EL (cell line): ENCODE measurements at places on chromosomes 6 and 20.

DNA sequence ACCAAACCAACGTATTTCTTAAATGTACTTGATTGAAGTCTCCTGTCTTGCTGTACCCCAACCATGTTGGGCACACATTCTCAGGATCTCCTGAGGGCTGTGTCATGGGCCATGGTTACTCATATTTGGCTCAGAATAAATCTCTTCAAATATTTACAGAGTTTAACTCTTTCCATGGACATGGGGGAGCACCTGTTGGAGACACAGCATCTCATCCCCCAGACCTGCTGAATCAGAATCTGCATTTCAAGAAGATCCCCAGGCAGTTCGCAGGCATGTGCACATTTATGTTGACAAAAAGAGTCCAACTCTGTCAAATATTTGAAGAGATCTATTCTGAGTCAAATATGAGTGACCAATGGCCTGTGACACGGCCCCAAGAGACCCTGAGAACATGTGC lies 24.5 kb downstream of the PIGT start:
- no peak for DNase-seq

DNA sequence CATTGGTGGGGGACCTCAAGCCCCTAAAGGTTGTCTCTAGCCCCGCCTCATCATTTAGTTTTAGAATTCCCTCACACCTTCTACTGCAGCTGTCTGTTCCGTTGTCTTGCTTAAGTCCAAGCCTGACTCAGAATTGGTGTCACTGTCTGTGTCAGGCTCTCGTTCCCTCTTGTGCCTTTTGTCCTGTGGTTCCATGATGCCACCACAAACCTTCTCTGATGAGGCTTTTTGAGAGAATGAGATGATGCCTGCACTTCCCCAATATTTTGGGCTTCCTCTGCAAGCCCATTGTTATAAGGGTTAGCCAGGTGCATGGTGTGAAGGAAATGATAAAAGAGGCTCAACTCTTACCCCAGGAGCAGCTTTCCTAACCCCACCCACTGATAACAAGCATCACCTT lies 8.1 kb upstream of the AKIRIN2 start:
- no peak for DNase-seq

GRCh38 chr6:72132427-72132826 lies 246.1 kb downstream of the RIMS1 start:
- DNase-seq, result no peak

- DNase-seq, result no peak
Measured at GRCh38 chr20:59153832-59154231, 9.8 kb upstream of the ZNF831 start.

GRCh38 chr20:53278555-53278954 lies 306.4 kb downstream of the TSHZ2 start:
- no peak for DNase-seq
